ENCODE measurements at places on chromosomes 1 and 21.
A peak's percentile ranks its signal among the peaks of the same experiment; 100 is the strongest.

DNA sequence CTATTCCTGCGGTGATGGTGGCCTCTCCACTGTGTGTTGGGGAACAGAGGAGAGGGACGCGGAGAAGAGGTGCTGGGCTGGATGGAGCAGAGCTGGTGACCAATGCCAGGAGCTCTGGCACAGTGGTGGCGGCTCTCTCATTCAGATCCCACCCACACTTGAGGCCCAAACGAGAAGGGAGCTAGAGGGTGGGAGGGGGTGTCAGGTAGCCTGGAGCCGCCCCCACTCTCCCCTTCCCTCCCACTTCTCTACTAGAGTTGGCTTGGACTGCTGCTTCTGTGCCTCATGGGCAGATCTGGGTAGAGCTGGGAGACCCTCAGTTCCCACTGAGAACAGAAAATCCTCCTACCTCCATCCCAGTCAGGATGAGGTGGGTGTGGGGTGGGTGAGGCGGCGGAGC lies 3.5 kb downstream of the TTC39A start:
- DNase-seq: no peak

DNA sequence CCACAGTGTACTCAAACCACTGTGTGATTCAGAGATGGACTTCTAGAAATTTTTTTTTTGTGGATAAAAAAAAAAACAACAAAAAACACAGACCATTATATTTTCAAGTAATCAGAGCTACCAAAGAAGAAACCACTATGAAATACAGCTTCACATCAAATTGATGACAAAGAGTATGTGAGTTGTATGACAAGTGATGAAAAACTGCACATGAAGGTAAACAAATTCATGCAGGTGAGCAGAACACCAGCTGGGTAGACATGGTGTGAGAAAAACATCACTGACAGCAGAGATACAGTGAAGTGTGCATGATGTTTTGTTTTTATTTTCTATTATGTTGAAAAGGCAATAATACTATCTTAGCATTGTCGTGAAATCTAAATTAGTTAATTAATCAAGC lies 8.0 kb upstream of the PTPRC start:
- peak; percentile 45 for DNase-seq

GRCh38 chr1:204455063-204455830 lies 39.4 kb downstream of the PIK3C2B start:
- DNase-seq: no peak

- DNase-seq: no peak
Observed at GRCh38 chr1:91526496-91526895, 25.8 kb downstream of the CDC7 start.

DNA sequence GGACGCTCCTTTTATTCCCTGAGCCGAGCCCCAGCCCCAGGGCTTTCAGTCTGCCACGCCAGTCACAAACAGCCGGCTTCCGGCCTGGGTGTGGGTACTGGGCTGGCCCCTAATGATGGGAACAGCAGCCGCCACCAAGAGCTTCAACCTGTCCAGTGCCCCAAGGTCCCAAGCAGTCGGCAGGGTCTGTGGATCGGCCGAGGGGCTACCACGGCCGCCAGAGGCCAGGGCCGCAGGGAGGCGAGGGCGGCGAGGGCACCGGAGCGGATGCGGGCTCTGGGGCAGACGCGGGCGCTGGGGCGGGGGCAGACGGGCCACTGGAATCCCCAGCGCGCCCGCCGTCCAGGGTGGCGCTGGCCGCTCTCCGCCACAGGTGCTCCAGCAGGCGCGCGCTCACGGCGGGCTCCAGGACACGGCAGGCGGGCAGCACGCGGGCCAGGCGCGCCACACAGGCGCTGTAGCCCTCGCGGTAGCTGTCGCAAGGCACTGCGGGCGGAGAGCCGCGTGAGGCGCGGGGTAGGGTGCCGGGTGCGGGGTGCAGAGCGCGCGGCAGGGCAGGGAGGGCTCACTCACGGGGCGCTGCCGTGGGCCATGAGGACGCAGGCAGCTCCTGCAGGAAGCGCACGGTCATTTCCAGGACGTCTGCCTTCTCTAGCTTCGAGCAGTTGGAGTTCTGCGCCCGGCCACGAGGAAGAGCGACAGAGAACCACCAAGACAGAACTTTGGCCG lies 887 bp downstream of the HES2 start:
- peak; percentile 70 for DNase-seq

DNA sequence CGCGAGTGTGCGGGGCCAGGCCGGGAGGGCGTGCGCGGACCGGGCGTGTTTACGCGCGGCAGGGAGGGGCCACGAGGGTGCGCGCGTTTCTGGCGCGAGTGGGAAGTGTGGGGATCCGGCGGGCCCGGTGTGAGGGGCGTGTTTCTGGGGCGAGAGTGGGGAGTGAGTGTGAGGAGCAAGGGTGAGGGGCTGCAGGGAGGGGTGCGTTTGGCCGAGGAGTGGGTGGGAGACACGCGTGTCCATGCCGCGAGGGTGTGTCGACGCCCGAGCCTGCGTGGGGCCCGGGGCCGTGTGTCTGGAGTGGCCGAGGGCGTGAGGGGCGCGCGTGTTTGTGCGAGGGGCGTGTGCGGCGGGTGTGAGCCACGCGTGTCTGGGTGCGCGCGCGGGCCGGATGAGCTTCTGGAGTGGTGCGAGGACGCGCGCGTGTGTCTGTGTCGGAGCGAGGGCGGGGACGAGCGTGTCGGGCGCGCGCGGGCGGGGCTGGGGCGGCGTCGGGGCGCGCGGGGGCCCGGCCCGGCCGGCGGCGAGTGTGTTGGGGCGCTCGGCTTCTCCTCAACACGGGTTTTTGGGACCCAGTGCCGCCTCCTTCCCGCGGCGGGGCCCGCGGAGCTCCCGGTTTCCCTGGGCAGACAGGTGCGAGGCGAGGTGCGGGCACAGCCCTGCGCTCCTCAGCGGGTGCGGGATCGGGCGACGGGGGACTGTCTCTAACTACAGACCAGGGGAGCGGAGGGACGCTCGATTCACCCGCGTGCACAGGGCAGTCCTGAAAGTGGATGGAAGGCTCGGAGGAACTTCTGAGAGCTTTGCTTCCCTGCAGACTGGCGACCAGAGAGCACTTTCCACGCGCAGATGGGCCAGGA lies 65.8 kb upstream of the VAMP3 start:
- peak; percentile 77 for DNase-seq

- no peak for DNase-seq
Observed at GRCh38 chr1:92927870-92928269, 33.4 kb downstream of the DIPK1A start.

DNA sequence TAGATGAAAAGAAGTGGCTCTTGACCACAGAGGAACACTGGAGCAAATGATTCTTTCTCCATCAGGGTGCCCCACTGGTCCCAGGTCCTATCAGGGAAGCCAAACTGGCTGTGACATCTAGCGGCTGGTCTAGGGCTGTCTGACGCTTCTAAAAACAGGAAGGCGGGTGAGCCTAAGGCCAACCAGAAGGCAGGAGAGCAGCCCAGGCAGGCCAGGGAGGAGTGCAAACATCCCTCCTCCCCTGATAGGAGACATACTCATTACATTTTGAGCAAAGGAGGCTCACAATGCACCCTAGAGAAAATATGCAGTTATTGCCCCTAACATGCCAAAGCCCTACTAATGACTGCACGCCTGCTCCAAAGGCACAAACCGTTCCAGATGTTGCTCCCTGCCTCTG lies 10.4 kb upstream of the FOXE3 start:
- DNase-seq: no peak

- DNase-seq: no peak
Observed at GRCh38 chr21:35658242-35658641, 402.1 kb downstream of the SETD4 start.

DNA sequence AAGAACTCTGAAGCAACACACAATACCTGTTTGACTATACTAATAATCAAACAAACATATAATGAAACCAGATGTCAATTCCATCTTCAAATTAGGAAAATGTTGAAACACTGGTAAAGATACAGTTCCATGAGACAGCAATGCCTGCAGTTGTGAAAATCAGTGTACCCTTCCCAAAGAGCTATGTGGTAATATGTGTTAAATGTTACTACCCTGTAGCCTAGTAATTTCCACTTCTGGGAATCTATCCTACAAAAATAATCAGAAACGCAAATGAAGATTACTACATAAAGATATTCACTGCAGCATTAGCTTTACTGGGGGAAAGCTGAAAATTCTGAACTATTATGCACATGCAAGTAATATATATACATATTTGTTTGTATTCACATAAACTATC lies 16.9 kb downstream of the GLIS1 start:
- DNase-seq: no peak

- DNase-seq: no peak
Observed at GRCh38 chr1:64453688-64454087, 16.2 kb upstream of the CACHD1 start.

- peak; percentile 20 for DNase-seq
Observed at GRCh38 chr1:69016468-69016867, 519.6 kb upstream of the DEPDC1 start.

DNA sequence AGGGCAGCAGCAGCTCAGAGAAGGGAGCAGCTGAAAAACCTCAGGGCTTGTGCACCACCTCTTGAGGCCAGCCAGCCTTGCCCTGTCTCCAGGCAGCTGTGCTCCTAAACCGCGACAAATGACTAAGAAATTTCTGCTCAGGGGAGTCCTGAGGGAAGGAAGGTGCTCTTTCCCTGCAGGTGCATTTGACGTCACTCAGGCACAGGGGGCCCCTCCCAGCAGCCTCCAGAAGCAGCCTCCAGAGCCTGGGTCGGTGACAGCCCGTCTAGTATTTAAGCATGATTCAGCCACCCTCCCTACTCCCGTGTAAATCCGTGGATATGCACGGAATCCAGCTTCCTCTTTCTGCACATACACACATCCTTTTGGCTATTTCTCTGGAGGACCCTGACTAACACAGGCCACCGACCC lies 560.5 kb downstream of the KIF26B start:
- peak; percentile 37 for DNase-seq

- no peak for DNase-seq
Observed at GRCh38 chr1:232589812-232590743, 39.9 kb downstream of the SIPA1L2 start.

GRCh38 chr1:34425046-34425445 lies 248.3 kb downstream of the C1orf94 start:
- no peak for DNase-seq

DNA sequence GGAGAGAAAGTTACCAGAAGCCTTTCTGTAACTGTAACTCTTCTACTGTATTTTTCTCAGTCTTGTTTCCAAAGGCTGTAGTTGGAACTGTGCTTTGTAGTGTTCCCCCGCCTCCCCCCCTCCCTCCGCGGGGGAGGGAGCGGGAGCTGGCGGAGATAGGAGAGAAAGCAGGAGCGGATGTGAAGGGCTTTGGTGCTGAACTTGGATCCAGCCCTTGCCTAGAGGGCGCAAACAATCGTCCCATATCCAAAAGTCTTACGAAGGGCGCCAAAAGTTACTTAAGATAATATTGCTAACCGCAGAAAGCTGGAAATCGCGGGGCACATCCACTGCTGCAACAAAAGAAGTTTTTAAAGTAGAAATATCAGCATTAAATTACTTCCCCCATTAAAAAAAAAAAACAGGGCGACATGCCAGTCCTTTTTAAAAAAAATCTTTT lies 2.4 kb upstream of the NFIA start:
- peak; percentile 91 for DNase-seq

DNA sequence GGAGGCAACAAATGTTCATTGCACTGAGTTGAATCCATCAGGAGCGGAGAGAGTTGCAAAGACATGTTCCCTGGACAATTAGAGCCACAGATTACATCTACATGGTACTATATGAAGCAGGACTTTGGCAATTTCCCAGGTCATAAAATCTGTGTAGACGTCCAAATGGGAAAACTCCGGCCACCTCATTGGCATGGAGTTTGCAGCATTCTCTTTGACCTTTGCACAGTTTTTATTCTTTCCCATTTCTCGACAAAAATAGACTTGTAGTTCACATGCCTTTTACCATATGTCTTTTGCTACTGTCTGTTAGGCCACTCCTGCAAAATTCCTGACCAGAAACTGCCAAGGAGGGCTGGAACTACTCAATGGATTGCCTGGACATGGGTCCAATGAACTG lies 48.2 kb downstream of the UBE2T start:
- DNase-seq: no peak

- peak; percentile 62 for DNase-seq
Observed at GRCh38 chr1:26170472-26170821, 739 bp downstream of the ZNF593 start.

- DNase-seq: peak; percentile 20
Observed at GRCh38 chr1:210259561-210259960, 27.0 kb downstream of the SERTAD4 start.

GRCh38 chr1:43937179-43937865 lies 3.7 kb downstream of the ARTN start:
- no peak for DNase-seq

DNA sequence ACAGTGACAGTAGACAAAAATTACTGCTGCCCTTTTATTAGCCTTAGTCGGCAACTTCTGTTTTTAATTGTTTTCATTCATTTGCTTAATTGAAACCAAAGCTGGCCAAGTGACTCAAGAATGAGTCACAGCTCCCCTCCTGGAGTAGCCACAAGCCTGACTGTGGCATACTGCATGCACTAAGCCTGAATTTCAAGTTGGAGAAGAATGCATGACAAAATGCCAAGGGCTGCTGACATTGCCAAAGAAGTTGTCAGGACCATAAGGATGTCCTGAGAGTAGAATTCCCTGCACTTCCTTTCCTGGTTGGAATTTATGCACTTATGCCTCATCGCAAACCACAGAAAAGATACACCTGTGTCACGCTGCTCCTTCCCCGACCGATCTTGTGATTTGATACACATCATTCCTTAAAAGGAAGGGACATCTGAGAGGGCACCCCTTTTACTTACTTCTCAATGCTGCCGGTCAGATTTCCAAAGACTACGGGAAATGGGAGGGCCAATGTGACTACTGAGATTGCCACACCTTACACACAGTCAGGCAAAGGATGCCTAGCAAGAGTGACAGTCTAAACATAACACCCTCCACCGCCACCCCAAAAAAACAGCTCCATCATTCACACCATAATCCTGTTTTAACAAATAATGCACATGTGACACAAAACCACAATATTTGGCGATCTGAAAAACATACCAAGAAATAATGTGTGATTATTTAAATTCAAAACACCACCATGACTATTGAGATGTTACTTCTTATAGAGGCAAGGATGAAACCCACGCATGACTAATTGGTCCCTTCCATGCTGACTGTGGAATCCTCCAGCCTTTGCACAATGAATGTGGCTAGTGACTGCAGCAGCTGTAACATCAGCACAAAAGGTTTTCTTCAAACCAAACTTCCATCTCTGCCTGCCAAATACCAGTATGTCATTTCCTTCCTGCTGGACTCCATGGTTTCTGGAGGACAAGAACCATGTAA lies 28.2 kb downstream of the VAV3 start:
- DNase-seq: peak; percentile 66

- no peak for DNase-seq
Observed at GRCh38 chr1:13931226-13931625, 231.2 kb downstream of the PRDM2 start.
